HT1080 (cell line): ENCODE measurements at places on chromosomes 3 and 15. TPM values are rescaled to one million over a fixed set of nuclear protein-coding genes. Genes with fewer than 3 reads are reported as not detected.

- DNase-seq = no peak
These were observed 217.1 kb upstream of the KCNMB2 start for GRCh38 chr3:178318941-178319816.

- no peak for DNase-seq
These were observed 40.0 kb downstream of the CTXND1 start for GRCh38 chr15:80211976-80212375.

Gene CHL1
- total RNA-seq = not detected in 2 replicates

GRCh38 chr3:18190646-18191045 is 234.5 kb downstream of the SATB1 start:
- DNase-seq = no peak

- peak; percentile 26 for DNase-seq
These were observed 483 bp downstream of the MEX3B start for GRCh38 chr15:82045179-82045891.

Gene PIGZ
- total RNA-seq = 0.67 and 0.98 TPM in 2 replicates

DNA sequence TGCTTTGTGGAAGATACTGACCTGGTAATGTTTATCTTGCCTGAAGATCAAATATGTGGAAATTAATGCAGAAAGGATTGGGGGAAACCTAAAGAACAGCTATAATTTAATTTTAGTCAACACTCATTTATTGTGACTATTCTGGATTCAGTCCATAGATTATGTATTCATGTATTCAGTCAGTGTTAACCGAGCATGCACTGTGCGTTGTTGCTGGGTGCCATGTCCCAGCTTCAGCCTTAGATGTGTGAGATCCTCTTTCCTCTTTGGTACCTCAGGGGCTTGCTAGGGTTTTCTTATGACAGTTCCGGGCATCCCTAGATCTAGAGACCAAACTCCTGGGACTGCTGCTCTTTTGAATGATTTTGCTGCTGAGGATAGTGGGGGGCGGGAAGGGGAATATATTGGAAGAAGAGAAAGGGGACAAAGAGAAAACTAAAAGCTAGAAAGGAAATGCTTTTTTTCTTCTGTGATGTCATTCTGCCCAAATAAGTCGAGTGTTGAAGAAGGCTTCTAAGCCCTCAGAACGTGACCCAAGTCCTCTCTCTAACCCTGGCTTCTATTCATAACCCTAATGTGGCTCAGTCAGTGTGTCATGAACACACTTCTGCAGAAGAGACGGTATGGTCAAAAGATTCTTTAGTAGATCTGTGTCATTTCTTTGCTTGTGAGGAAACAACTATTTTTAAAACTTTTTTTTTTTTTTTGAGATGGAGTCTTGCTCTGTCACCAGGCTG is 33.5 kb downstream of the STARD9 start:
- no peak for DNase-seq

- no peak for DNase-seq
These were observed 94.6 kb upstream of the PLXNA1 start for GRCh38 chr3:126888186-126888760.
